Activated CD4-positive, alpha-beta T cell treated with anti-CD3 and anti-CD28 coated beads, Interleukin-2, Interleukin-4, amounts not matched to agents 100 ng/mL and 50 ng/mL, durations not matched to agents 16 hours and 8 hours (primary cell): ENCODE measurements at places on chromosomes 6 and 20.

- no peak for DNase-seq
Measured at GRCh38 chr6:139251045-139251690, 40.6 kb downstream of the TXLNB start.

- DNase-seq = peak; percentile 64
Measured at GRCh38 chr6:167699141-167699931, 127.4 kb upstream of the AFDN start.

DNA sequence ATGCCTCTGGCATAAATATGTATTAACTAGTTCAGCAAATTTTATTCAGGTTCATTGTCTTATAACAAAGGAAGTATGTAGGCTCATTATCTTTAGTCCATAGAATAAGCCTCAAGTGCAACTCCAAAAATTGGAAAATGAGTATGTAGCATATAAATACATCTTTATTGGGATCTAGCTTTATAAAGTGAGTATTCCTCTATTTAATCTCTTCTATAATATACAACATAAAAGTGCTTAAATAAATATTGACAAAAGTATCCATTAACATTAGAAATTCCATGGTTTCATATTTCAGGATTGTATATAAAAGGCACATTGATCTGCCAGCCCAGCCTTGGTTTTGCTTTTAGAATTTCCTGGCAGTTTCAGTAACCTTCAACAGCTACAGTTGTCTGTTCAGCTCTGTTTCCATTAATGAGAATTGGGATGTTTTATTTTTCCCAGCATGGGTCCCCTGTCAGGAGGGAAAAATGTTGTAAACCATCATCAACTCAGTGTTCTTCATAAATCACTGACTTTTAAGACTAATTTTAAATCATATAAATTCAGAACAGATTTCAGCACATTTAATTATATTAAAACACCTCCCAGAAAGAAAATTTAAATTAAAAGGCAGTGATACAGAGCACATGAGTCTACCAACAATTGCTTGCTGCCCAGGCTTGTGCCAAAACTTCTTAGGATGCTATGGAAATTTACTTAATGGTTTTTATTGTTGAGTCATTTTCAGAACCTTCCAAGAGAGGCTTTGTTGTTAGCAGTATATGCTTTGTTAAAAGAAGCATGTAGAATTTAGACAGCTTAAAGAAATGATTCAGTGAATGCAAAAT lies 119.7 kb downstream of the ADGRG6 start:
- DNase-seq = no peak

GRCh38 chr6:35429463-35429862 lies 22.7 kb upstream of the FANCE start:
- no peak for DNase-seq

DNA sequence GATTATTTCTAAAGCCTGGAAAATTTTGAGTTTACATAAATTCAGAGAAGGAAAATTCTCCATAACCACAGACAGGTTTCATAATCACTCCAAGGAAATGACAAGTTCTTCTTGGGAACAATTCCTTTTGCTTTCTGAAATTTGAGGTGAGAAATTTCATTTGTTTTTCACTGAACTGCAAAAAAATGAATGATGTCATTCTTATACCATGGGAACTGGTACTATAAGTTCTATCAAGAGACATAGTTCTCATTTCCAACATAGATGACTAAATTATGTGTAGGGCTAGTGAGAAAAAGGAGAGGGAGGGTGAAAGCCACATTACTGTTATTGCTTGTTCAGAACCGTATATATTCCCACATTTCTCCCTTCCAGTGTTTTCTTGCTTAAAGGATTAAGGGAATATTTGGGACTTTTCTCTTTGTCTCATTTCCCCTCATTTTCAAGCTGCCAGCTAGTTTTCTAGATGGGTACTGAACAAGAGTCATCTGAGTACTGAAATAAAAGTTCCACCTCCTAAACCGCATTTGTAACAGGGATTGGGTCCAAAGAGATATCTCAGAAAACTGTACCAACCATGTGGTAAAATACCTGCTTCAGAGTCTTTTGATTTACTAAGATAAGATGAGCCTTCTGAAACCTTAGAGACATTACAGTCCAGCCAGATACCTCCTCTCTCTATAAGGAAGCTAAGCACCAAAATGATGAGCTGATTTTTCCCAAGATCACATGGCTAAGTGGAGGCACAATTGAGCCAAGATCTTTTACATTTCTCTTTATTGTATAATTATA lies 144.3 kb upstream of the PRDM1 start:
- peak; percentile 21 for DNase-seq

- no peak for DNase-seq
Measured at GRCh38 chr6:143746202-143747119, 68.7 kb downstream of the PHACTR2 start.

DNA sequence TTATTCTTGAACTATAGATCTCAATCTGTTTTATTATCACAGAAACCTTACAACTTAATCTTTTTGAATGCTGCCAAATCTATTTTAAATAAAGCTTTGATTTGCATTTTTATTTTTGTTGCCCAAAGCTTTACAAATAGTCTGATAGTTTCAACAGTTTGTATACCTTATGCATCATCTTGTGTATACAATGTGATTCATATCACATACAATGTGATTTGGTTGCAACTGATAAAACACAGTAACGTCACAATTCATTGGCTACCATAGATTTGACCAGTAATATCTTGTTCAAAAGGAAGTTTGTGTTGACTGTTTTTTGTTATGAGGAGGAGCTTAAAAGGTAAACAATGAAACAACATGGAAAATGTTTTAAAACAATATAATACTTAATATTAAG lies 110.9 kb downstream of the EYA4 start:
- no peak for DNase-seq

GRCh38 chr6:5518936-5519491 lies 257.7 kb downstream of the FARS2 start:
- no peak for DNase-seq

DNA sequence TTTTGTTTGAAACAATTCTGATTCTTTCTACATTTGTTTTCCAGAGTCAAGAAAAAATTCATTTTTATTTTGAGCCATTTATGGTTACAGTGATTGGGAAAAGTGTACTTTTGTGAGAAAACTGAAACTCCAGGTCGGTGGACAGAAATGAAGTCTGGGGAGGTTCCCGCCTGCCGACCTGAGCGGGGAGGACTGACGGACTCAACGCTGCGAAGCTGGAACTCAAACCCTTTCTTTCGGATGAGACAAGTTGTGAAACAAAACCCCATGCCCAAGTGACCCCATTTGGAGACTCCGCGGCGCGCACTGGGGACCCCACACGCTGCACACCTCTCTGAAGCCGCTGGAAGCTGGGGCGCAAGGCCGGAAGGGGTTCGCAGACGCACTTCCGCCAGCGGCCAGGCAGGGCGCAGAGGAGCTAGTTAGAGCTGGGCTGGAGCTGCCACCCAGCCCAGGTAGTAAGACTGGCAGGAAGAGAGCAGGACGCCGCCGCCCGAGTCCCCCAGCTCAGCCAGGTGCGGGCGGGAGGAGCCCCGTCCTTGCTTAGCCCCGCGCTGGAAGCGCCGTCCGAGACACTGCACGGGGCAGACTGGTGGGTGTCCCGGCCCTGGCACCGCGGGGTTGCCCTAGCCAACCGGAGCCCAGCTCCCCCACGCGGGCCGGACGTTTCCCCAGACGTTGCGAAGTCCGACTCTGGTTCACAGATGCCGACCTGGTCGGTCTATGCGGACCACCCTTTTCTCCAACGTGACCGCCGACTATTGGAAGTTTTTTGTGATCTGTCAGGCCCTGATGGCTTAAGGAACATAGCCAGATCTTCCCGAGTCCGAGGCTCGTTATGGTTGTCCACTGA lies 19.8 kb upstream of the ZSCAN16 start:
- peak; percentile 86 for DNase-seq

DNA sequence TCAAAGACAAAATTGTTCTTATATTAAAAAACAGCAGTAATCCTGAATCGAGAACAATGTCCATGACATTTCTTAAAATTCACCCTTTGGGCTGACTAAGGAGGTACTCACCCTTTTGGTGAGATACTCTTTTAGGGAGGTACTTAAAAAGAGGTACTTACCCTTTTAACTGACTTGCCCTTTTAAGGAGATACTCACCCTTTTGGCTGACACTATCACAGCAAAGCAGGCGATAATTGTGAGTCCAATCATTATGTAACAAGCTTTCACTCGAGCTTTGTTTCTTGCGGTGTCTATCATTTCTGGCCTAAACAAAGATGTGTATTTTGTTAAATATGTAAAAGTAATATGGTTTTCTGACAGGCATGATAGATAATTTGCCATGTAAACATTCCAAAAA lies 3.7 kb downstream of the FAM162B start:
- DNase-seq = no peak

DNA sequence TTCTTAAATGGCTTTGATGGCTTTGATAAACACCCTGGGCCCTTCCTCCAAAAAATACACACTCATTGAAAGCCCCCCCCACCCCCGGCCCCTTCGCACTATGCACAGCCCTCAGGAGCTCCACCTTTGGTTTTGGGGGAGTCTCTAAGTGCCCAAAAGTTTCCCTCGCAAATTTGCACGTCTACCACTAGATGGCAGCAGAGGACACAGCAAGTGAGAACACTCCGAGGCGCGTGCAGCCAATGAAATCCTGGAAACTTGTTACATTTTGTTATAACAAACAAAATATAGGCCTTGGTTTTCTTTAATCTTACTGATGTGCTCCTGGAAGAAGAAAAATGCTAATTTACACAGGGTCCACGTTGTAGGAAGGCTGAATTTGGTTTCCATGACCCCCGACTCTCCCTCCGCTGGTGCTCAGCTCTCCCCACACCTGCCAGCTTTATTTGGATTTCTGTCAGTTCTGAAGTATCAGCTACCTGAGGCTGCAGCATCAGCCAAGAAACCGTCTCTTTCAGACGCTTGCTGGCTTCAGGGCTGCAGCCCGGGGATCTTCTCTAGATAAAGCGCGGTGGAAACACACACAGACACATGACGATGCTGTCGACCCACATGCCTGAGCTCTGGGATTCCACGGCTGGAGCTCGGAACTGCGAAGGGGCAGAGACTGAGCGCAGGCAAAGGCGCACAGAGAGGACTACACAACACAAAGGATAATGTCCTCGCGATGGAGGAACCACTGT lies 148.3 kb upstream of the RPS6KA2 start:
- peak; percentile 76 for DNase-seq
